ENCODE measurements at places on chromosomes 1 and 21.

GRCh38 chr1:78093560-78093959 lies 47.8 kb downstream of the GIPC2 start:
- no peak for DNase-seq
- H3K36me3 ChIP-seq = no peaks in the 10 kb centered on the region
- no peaks in the 10 kb centered on the region for H3K4me1 ChIP-seq
- no peak overlapping the region for H3K27ac ChIP-seq

- no peaks in the 10 kb centered on the region for H3K27me3 ChIP-seq
- no peak overlapping the region for H3K27ac ChIP-seq
- no peak for DNase-seq
Measured at GRCh38 chr1:98129491-98129890, 208.7 kb upstream of the DPYD start.

DNA sequence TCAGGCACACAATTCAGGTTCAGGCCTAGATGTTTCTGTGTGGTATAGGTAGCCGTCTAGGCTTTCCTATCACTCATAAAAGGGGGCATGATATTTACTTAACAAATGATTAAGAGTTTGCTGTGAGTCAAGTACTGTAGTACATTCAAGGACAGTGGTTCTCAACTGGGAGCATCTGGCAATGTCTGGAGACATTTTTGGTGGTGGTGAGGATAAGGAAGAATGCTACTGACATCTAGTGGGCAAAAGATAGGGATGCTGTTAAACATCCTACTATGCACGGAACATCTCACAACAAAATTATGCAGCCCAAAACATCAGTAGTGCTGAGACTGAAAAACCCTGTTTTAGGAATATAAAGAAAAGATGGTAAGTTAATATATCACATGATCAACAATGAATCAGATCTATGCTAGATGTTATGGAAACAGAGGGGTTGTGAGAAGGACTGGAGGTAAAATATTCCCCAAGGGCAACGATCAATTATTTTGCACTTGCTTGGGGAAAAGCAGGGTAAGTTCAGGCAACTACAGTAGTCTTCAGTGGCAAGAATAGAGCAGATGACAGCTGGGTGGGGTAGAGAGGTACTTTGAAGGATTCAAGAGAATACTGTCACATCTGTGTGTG lies 4.9 kb downstream of the DNTTIP2 start:
- H3K4me1 ChIP-seq = peaks cover 30% of the 10 kb centered on the region
- no peak overlapping the region for H3K27ac ChIP-seq
- no peak for DNase-seq
- peaks cover 4% of the 10 kb centered on the region for H3K36me3 ChIP-seq
- no peak overlapping the region for H3K4me3 ChIP-seq
- H3K27me3 ChIP-seq = no peaks in the 10 kb centered on the region

- no peak overlapping the region for H3K4me3 ChIP-seq
- H3K27ac ChIP-seq = no peak overlapping the region
- DNase-seq = no peak
- H3K4me1 ChIP-seq = peaks cover 12% of the 10 kb centered on the region
Measured at GRCh38 chr1:154758346-154758745, 111.7 kb downstream of the KCNN3 start.

GRCh38 chr1:235876402-235876841 lies 9.7 kb upstream of the LYST start:
- H3K27me3 ChIP-seq = no peaks in the 10 kb centered on the region
- peaks cover 12% of the 10 kb centered on the region for H3K4me1 ChIP-seq
- H3K36me3 ChIP-seq = no peaks in the 10 kb centered on the region

DNA sequence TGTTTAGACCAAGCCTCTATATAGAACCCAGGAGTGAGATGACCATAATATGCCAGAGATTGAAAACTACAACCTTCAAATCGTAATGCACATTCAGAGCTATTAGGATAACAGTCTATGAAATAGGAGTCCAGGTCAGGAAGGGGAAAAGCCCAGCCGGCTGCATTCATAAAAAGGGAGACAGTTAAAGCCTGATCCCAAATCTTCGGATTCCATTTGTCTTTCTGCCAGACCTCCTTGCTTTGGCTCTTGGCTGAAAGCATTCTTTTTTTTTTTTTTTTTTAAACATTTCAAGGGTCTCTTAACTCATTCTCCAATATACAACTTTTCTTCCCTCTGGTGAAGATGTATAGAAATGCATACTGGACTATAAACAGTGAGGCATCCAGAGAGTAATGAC lies 81.1 kb downstream of the NTPCR start:
- peaks cover 11% of the 10 kb centered on the region for H3K4me1 ChIP-seq
- DNase-seq = no peak
- no peak overlapping the region for H3K4me3 ChIP-seq

GRCh38 chr1:84988588-84988987 lies 8.3 kb downstream of the MCOLN2 start:
- H3K4me1 ChIP-seq = no peaks in the 10 kb centered on the region
- no peaks in the 10 kb centered on the region for H3K27me3 ChIP-seq
- DNase-seq = no peak
- no peaks in the 10 kb centered on the region for H3K36me3 ChIP-seq

DNA sequence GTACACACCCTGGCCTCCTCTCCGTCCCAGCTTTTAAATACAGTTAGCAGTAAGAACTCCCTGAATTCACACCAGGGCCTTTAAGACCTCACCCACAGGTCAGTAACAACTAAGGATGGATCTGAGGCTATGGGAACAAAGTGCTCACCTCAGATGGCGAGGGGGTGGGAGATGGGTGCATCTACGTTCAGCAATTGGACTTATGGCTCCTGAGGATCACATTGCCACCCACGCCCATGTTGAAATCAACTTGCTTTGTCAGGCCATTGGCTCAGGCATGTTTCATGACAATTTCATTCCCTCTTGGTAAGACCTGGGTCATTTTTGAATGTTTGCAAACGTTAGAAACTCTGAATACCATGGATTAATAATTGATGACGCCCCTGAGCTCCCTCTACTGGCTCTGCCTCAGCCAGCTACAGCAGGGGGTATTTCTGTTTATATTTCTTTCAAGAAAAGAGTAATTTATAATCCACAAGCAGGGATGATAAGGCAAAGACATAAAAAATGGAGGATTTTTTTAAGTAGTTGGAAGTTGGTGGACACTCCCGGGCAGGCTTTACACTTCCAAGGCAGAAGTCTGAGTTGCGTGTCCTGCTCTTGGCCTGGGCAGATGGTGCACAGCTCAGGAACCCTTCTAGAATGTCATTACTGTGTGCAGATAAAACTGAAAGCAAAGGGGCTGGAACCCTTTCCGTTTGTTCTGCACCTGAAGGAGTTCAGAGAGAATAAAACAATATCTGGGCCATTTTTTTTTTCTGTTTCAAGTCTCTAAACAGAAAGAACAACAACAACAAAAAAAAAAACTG lies 13.7 kb upstream of the LBR start:
- H3K36me3 ChIP-seq = no peaks in the 10 kb centered on the region
- peaks cover 25% of the 10 kb centered on the region for H3K4me1 ChIP-seq
- H3K27ac ChIP-seq = no peak overlapping the region
- DNase-seq = no peak

GRCh38 chr1:44812822-44813543 lies 4.7 kb downstream of the BTBD19 start:
- peaks cover 67% of the 10 kb centered on the region for H3K4me1 ChIP-seq
- H3K27ac ChIP-seq = peak overlapping the region; percentile 100
- no peaks in the 10 kb centered on the region for H3K27me3 ChIP-seq
- no peak for DNase-seq
- H3K36me3 ChIP-seq = no peaks in the 10 kb centered on the region
- peak overlapping the region; percentile 47 for H3K4me3 ChIP-seq

GRCh38 chr1:220487297-220487820 lies 40.6 kb upstream of the MARK1 start:
- H3K4me3 ChIP-seq = no peak overlapping the region
- no peaks in the 10 kb centered on the region for H3K27me3 ChIP-seq
- DNase-seq = no peak
- no peak overlapping the region for H3K27ac ChIP-seq
- no peaks in the 10 kb centered on the region for H3K4me1 ChIP-seq
- H3K36me3 ChIP-seq = no peaks in the 10 kb centered on the region

- peaks cover 11% of the 10 kb centered on the region for H3K4me1 ChIP-seq
- no peak for DNase-seq
- no peak overlapping the region for H3K4me3 ChIP-seq
- no peaks in the 10 kb centered on the region for H3K36me3 ChIP-seq
- no peak overlapping the region for H3K27ac ChIP-seq
Measured at GRCh38 chr1:56434025-56434424, 145.3 kb downstream of the PLPP3 start.

GRCh38 chr1:47951026-47951425 lies 46.2 kb downstream of the TRABD2B start:
- no peak overlapping the region for H3K4me3 ChIP-seq
- peaks cover 8% of the 10 kb centered on the region for H3K4me1 ChIP-seq
- no peaks in the 10 kb centered on the region for H3K36me3 ChIP-seq
- H3K27ac ChIP-seq = no peak overlapping the region
- no peaks in the 10 kb centered on the region for H3K27me3 ChIP-seq

DNA sequence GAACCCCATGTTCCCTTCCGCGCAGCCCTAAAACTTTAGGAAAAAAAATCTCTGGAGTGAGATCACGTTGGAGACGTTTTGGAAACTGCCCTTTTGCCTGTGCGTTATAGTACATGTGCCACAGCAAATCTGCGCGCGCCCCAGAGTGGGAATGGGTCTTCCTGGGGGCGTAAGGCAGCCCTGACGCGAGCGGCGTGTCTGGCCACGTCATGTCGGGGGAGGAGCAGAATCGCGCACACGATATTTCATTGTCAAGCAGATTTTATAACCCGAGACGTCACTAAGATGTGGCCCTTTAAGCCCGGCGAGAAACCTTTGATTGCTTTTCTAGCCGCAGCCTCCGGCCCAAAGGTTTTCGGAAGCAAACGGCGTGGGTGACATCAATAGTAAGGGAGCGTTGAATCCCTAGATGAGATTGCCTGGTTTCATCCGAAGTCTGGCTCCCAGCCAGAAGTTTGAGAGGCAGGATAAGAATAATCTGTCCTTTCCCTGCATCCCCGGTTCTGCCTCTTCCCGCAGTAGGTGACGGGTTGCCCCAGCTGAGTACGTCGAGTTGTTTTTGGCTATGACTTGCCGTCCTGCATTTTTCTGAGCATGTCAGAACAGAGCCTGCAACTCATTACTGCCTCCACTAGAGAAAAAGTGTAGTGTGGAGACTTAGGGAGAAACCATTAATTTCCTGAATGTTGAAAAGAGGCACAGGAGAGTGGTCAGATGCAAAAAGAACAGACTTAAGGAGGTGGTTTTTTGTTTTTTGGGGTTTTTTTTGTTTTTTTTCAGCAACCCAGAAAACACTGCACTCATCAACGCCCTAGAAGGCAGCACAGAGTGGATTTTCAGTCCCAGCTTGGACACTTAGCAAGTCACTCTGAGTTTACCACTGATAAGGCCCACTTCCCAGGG lies 817 bp upstream of the PMVK start:
- H3K4me3 ChIP-seq = peak overlapping the region; percentile 56
- H3K27ac ChIP-seq = peak overlapping the region; percentile 99
- peaks cover 61% of the 10 kb centered on the region for H3K4me1 ChIP-seq
- no peak for DNase-seq
- no peaks in the 10 kb centered on the region for H3K36me3 ChIP-seq

DNA sequence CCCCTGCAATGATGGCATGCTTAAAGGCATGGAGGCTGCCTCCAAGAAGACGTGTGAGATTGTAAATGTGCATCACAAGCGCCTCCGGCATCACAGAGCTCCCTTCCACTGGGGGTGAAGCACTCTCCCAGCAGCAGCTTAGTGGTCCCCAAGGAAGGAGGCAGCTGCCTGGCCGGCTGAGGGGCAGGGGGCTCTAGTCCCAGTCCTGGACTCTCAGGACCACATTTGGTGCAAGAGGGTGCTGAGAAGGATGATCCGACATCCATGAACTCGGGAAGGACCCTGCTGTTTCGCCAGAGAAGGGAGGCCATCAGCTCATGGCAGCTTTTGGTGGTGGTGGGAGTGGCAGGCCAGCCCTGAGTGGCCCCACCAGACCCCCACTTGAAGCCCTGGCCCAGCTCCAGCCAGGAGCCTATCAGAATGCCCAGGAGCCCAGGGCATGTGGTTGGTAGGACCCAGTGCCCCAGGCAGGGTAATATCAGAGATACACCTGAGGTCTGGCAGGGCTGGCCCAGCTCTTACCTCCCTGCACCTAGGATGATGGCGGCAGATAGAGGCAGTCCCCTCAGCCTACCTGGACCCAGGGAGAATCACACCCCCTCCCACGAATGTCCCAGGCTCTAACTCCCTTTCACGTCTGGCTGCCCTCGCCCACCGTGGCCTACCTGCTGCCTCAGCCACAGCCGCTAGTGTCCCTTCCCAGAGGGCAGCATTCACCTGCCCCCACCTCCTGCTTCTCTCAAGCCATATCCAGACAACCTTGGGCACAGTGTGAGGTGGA lies 2.4 kb upstream of the WNT9A start:
- DNase-seq = peak; percentile 78
- no peak overlapping the region for H3K4me3 ChIP-seq
- no peak overlapping the region for H3K27ac ChIP-seq
- peaks cover 45% of the 10 kb centered on the region for H3K4me1 ChIP-seq
- no peaks in the 10 kb centered on the region for H3K27me3 ChIP-seq
- H3K36me3 ChIP-seq = no peaks in the 10 kb centered on the region

GRCh38 chr1:224141693-224142092 lies 27.8 kb downstream of the FBXO28 start:
- no peaks in the 10 kb centered on the region for H3K27me3 ChIP-seq
- no peak for DNase-seq
- H3K27ac ChIP-seq = no peak overlapping the region
- H3K4me1 ChIP-seq = no peaks in the 10 kb centered on the region
- H3K36me3 ChIP-seq = peaks cover 21% of the 10 kb centered on the region

DNA sequence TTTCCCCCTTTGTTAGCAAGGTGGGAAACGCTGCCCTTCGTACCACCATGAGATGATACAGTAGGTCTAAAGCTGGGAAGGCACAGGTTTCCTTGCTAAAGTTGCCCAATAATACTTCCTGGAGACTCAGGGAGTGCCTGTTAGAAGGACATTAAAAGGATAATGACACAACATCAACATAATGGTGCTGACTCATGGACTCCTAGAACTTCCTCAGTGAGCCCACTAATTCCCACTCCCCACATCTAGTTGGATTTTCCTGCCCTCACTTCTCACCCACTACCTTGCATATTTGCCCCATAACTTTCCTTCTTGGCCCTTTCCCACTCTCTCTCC lies 17.5 kb downstream of the CFAP45 start:
- DNase-seq = no peak
- no peaks in the 10 kb centered on the region for H3K36me3 ChIP-seq
- H3K27me3 ChIP-seq = no peaks in the 10 kb centered on the region
- H3K4me3 ChIP-seq = no peak overlapping the region
- H3K27ac ChIP-seq = no peak overlapping the region
- peaks cover 16% of the 10 kb centered on the region for H3K4me1 ChIP-seq

GRCh38 chr1:2596530-2597333 lies 10.2 kb downstream of the PRXL2B start:
- peaks cover 18% of the 10 kb centered on the region for H3K4me1 ChIP-seq
- H3K36me3 ChIP-seq = no peaks in the 10 kb centered on the region
- no peak for DNase-seq

- no peak overlapping the region for H3K4me3 ChIP-seq
- no peak overlapping the region for H3K27ac ChIP-seq
- H3K4me1 ChIP-seq = peaks cover 6% of the 10 kb centered on the region
- no peaks in the 10 kb centered on the region for H3K36me3 ChIP-seq
- DNase-seq = no peak
- H3K27me3 ChIP-seq = no peaks in the 10 kb centered on the region
Measured at GRCh38 chr1:209569455-209570207, 13.9 kb upstream of the CAMK1G start.

All from vagina (tissue), 2 donors.